ENCODE measurements at places on chromosomes 1 and 21. TPM values are rescaled to one million over a fixed set of nuclear protein-coding genes. Genes with fewer than 3 reads are reported as not detected.

LRRC38 gene
- total RNA-seq: not detected

SH2D2A gene
- total RNA-seq: 1.2 TPM

KLF17 gene
- total RNA-seq: not detected

ZMYND12 gene
- 6.3 TPM for total RNA-seq

FABP3 gene
- total RNA-seq: 1.6 TPM

TDRD10 gene
- total RNA-seq: not detected

COL16A1 gene
- total RNA-seq: 26.6 TPM

RGS16 gene
- 0.11 TPM for total RNA-seq

TLR5 gene
- total RNA-seq: 0.39 TPM

HPCAL4 gene
- total RNA-seq: not detected

UMODL1 gene
- not detected for total RNA-seq

HFM1 gene
- total RNA-seq: 1.2 TPM

NOTCH2NLA gene
- 37.7 TPM for total RNA-seq

UBE2J2 gene
- total RNA-seq: 36.9 TPM

LCE1F gene
- total RNA-seq: not detected

TMEM52 gene
- 0.54 TPM for total RNA-seq

RHD gene
- total RNA-seq: not detected

CD48 gene
- total RNA-seq: not detected

KRTAP20-1 gene
- total RNA-seq: not detected

Measured in placental epithelial cell (primary cell).